ENCODE measurements at places on chromosomes 12 and 14.
A peak's percentile ranks its signal among the peaks of the same experiment; 100 is the strongest.

GRCh38 chr12:79298506-79298905, 392.3 kb downstream of the PAWR start:
- DNase-seq = no peak

- DNase-seq = peak; percentile 62
Observed at GRCh38 chr14:100900837-100901390, 2.6 kb downstream of the RTL1 start.

GRCh38 chr12:115617391-115617790, 660.1 kb downstream of the MED13L start:
- DNase-seq = no peak

- DNase-seq = no peak
Observed at GRCh38 chr14:58762629-58763028, 124.9 kb downstream of the DACT1 start.

GRCh38 chr12:108589028-108589839, 8.7 kb downstream of the TMEM119 start:
- no peak for DNase-seq

GRCh38 chr14:85604714-85605113, 74.8 kb downstream of the FLRT2 start:
- no peak for DNase-seq

GRCh38 chr14:98959958-98960616, 311.9 kb downstream of the BCL11B start:
- no peak for DNase-seq

DNA sequence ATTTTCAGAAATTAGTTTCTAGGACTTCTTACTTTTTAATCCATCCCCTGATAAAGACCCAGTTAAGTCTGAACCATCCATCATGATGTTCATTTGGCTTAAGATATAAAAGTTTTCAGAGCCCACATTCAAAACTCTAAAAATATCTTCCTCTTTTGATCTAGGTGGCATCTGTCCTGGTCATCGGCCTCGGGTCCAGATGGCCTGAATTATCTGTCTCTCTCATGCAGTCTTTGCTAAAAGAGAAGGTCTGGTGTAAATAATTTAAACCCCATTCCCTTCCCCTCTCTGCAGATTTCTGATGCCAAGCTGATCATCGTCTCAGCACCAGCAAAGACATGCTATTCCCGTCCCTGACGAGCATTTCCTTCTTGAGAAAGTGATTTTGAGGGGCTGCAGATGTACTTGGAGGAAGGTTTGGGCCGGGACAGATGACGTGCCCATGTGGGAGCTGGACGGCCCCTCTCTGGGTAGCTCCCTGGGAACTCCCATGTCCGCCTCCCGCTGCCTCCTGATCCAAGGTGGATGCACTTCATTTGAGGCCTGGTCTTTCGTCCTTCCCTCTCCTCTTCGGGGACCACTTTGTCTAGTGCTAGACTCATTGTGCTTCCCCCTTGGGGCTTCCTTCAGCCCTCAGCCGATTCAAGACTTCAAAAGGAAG, 173.0 kb upstream of the PRMT8 start:
- no peak for DNase-seq

DNA sequence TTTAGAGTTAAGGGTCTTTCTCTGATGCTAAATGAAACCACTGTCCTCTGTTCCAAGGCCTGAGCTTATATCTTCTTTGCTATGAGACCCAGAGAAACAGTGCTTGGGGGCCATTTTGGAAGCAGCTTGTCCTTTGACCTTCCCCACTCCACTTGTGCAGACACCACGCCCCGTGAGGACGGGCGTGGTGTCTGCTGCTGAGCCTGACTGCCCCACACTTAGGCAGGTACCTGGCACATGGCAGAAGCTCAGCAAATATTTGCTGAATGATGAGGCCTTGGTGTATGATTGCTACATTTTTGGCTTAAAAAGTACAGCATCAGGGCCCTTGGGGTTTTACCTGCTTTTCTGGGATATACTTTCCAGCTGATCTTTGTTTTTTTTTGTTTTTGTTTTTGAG, 69.9 kb downstream of the RASSF3 start:
- peak; percentile 34 for DNase-seq

DNA sequence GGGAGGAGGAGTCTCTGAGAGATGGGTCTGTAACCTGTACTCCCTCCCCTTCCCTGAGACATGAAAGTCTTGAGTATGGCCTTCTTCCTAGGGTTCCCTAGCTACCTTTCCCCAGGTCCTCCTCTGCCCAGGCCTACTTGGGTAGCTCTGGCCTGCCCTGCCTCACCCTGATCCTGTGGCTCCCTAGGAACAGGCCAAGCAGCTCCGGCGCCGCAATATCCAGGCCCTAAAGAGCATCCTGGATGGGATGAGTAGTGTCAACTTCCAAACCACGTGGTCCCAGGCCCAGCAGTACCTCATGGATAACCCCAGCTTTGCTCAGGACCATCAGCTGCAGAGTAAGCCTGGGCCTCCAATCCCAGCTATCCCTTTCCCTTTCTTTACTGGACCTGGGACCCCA, 12.3 kb downstream of the PRPF40B start:
- no peak for DNase-seq

DNA sequence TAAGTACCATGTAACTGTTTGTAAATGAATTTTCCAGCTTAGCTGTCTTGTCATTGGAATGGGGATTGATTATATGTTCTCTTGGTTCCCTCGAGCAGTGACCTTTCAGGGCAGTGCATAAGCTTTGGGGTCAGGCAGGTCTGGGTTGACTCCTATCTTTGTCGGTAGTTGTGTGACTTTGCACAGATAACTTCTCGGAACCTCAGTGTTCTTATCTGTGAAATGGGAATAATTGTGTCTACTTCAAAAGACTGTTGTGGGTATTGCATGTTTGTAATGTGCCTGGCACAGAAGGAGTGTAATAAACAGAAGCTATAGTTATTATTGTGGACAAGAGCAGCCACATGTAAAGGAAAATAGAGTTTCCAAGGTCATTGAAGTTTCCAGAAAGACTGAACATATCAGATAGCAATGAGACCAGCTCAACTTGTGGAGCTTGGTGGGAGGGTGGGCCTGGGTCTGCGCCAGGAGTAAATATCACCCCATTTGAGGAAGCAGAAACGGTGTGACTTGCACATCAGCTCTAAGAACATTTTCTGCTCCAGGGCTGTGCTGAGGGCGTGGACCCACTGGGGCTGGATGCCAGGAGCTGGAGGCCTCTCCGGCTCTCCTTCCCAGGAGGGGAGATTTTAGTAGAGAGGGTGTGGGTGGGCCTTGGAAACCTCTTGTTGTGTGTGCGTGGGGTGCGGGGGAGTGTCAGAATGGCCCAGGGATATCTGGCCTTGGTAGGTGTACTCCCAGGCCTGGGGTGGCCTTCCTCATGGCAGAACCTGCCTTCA, 19.7 kb downstream of the FOS start:
- no peak for DNase-seq

- DNase-seq = no peak
Observed at GRCh38 chr14:101472518-101472849, 88.8 kb upstream of the DIO3 start.

GRCh38 chr12:34406228-34406995, 384.1 kb downstream of the ALG10 start:
- DNase-seq = no peak

- DNase-seq = no peak
Observed at GRCh38 chr12:2679068-2679815, 115.5 kb upstream of the FKBP4 start.

DNA sequence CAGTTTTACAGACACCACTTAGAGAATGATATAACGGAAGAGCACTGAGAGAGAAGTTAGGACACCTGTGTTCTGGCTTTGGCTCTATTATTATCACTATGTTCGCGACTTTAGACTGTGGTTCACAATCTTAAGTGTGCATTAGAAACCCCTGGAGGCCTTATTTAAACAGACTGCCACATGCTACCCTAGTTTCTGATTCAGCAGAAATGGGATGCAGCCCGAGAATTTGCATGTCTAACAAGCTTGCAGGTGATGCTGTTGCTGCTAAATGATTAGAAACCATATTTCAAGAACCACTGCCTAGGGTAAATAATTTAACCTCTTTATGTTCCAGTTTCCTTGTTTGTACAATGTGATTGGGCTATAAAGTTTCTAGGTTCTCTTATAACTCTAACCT, 3.6 kb upstream of the RAD51AP1 start:
- no peak for DNase-seq

DNA sequence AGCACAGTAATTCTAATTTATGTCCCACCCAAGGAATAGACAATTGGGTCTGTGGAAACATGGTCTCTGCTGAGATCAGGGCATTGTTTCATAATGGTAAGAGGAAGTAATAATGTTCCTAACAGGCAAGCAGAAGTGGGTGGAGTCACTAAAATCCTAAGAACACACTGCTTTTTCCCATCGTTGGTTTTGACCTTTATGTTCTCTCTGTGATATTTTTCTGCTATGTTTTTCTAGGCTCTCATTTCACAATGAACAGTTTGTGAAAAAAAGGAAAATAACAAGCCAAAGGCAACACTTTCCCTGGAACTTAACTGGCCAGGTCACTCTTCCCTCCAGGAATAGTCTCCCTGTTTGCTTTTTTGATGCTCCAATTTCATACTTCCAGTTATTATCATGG, 80.6 kb upstream of the OVCH1 start:
- DNase-seq = no peak

GRCh38 chr14:61923348-61923747, 161.1 kb downstream of the SNAPC1 start:
- no peak for DNase-seq

DNA sequence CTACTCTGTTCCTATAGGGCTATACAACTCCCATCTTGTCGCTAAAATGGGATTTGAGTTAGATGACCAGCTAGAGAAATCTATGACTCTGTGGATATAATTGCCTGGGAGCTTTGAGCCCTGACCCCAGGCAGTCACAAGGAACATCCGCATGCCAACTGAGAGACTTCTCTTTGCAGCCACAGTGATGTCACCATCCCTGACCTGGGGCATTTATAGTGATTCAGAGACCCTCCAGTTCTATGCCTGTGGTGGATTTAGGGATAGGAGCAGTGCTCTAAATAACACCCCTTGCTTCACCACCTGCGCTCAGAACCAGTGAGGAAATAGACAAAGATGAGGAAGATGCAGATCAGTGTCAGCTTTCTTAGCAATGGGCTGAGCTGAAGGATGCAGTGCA, 86.2 kb downstream of the RIN3 start:
- no peak for DNase-seq

DNA sequence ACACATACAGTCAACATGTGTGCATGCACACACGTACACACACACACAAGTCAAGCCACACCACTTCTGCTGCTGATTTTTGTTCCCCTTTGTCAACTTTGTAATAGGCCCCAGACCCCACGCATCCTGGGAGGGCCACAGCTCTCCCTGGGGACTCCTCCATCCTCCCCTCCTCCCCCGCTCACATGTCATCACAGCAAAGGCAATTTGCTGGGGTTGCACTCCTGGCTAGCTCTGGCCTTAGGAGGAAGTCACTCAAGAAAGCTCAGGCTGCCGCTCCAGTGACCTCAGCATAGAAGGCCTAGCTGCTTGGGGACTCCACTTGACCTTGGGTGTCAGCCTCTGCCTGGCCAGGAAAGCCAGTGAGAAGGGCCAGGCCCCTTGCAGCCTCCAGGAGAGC, 27.2 kb downstream of the NGB start:
- no peak for DNase-seq

All from NCI-H748 treated with DMSO at 0.1 percent for 48 hours (cell line).